Umbilical cord (tissue), 2 donors: ENCODE measurements at places on chromosomes 3 and 15. TPM values are rescaled to one million over a fixed set of nuclear protein-coding genes. Genes with fewer than 3 reads are reported as not detected.

Gene PSMD6
- total RNA-seq: 60.2 TPM

GRCh38 chr3:156691920-156692319, 17.5 kb downstream of the TIPARP start:
- peak; percentile 88 for DNase-seq

DNA sequence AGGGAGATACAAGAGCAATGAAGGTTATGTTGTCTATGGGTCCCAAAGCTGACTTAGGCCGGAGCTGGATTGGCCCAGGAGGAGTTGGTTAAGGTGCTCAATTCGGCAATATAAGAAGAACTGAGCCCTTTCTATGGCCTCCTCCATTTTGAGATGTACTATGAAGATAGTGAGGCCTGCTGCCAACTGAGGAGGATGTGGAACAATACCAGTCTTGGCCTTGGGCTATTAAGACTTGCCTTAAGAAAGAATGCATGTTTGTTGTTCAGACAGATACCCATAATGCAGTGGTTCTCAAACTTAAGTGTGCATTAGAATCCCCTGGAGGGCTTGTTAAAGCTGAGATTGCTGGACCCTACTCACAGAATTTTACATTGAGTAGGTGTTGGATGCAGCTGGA, 24.4 kb upstream of the LEKR1 start:
- DNase-seq: no peak

GRCh38 chr3:9247361-9247940, 2.0 kb downstream of the SRGAP3 start:
- DNase-seq: peak; percentile 29

GRCh38 chr3:40938591-40938990, 260.7 kb upstream of the CTNNB1 start:
- DNase-seq: no peak

GRCh38 chr3:143594206-143594605, 254.1 kb downstream of the SLC9A9 start:
- DNase-seq: no peak

Gene PLA2G4D
- total RNA-seq: 0.48 TPM

DNA sequence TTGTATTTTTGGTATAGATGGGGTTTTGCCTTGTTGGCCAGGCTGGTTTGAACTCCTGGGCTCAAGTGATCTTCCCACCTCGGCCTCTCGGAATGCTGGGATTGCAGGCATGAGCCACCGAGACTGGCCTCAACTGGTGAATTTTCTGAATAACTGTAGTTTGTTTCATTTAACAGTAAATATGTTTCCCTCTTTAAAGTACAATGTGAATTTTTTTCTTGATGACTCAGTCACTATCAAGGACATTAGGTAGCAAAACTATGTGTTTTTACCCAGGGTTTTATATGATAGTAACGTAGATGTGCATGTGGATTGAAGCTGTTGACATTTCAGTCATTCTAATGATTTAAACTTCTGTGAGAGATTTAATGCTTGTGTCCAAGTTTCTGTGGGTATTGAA, 40.2 kb upstream of the MAPKBP1 start:
- no peak for DNase-seq

Gene FSIP1
- 1.9 TPM for total RNA-seq

Gene CSPG4
- 84.0 TPM for total RNA-seq

Gene SLC33A1
- 20.9 TPM for total RNA-seq

DNA sequence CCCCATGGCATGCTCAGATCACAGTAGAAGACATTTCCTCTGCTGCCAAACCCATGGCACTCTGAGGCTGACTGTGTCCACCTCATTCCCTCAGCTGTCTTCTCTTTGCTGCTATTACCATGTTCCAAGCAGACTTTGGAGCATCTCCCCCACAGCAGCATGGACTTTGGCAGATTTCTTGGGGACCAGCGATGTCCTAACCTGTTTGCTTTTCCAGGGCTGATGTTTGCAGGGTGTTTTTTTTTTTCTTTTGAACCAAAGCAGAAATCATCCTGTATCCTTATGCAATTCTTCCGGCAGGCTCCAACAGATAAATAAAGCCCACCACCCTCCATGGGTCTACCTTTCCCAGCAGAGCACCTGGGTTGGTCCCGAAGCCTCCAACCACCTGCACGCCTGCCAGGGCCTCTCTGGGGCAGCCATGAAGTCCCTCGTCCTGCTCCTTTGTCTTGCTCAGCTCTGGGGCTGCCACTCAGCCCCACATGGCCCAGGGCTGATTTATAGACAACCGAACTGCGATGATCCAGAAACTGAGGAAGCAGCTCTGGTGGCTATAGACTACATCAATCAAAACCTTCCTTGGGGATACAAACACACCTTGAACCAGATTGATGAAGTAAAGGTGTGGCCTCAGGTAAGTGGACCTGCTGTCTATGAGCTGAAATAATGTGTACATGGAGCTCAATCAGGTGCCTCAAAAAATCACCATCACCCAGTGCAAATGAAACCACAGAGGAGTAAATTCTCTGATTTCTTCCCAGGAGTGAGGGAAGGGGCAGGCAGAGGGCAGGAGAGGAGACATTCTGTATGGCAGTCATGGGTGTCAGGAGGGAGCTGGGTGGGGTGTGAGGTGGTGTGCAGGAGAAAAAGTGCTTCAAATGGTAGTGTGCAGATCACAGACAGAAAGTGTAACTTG, at the start of gene AHSG:
AHSG (plus strand) TSS at position 340 of the 916 bp plus-strand sequence; CDS start at position 422, 82 bp downstream.
- DNase-seq: no peak

Gene SERPINI2
- 3.1 TPM for total RNA-seq

Gene KIF15
- 5.3 TPM for total RNA-seq

DNA sequence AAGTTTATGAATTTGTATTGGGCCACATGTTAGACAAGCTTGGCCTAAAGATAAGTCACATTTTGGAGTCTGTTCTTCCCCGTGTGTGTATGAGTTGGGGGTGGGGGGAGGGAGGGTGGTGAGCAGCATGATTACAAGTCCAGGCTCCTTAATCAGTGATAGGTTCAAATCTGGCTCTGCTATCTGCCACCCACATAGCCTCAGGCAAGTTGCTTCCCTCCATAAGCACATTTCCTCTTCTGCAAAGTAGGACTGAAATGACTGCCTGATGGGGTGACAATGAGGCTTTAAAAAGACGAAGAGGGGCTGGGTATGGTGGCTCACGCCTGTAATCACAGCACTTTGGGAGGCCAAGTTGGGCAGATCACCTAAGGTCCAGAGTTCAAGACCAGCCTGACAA, 1.1 kb upstream of the SPATA12 start:
- no peak for DNase-seq

- no peak for DNase-seq
These were observed 51.6 kb downstream of the ATG7 start for GRCh38 chr3:11323813-11324212.

GRCh38 chr15:37109872-37110572, 9.7 kb upstream of the MEIS2 start:
- DNase-seq: peak; percentile 69

- peak; percentile 76 for DNase-seq
These were observed 86.9 kb upstream of the COL6A5 start for GRCh38 chr3:130258532-130258952.

DNA sequence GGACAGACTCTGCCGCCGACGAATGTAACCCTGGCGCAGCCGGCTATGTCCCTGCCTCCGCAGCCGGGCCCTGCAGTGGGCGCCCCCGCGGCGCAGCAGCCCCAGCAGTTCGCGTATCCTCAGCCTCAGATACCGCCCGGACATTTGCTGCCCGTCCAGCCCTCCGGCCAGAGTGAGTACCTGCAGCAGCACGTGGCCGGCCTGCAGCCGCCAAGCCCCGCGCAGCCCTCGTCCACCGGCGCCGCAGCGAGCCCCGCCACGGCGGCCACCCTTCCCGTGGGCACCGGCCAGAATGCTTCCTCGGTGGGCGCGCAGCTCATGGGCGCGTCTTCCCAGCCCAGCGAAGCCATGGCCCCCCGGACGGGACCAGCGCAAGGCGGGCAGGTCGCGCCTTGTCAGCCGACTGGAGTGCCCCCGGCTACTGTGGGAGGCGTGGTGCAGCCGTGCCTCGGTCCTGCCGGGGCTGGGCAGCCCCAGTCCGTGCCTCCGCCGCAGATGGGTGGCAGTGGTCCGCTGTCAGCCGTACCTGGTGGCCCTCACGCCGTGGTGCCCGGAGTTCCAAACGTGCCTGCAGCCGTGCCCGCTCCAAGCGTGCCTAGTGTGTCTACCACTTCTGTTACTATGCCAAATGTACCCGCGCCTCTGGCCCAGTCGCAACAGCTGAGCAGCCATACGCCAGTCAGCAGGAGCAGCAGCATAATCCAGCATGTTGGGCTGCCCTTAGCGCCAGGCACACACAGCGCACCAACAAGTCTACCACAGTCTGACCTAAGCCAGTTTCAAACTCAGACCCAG, 2.4 kb downstream of the TSC22D2 start:
- peak; percentile 49 for DNase-seq

GRCh38 chr3:104126463-104126862, 1240.2 kb upstream of the ALCAM start:
- no peak for DNase-seq

Gene TLR9
- 0.24 TPM for total RNA-seq

GRCh38 chr15:64144565-64145281, 6.8 kb upstream of the SNX22 start:
- DNase-seq: no peak

Gene SLC22A13
- total RNA-seq: 0.48 TPM

Gene C15orf62
- total RNA-seq: 0.24 TPM

DNA sequence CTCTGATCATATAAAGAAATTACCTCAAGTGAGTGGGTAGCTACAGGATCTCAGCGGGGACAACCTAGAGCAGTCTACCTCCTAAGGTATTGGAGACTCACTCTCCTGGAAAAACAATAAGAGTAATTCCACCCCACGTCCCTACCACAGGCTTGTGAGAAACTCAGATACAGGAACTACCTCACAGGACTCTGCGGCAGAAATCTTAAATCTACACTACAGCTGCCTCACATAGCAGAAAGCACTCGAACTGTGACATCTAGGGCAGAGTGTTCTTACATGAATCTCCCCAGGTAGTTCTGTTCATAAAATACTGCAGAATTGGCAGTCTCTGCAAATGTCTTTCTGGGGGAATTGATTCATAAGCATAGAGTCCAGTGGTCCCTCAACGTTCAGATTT, 382.9 kb upstream of the IL12A start:
- no peak for DNase-seq

DNA sequence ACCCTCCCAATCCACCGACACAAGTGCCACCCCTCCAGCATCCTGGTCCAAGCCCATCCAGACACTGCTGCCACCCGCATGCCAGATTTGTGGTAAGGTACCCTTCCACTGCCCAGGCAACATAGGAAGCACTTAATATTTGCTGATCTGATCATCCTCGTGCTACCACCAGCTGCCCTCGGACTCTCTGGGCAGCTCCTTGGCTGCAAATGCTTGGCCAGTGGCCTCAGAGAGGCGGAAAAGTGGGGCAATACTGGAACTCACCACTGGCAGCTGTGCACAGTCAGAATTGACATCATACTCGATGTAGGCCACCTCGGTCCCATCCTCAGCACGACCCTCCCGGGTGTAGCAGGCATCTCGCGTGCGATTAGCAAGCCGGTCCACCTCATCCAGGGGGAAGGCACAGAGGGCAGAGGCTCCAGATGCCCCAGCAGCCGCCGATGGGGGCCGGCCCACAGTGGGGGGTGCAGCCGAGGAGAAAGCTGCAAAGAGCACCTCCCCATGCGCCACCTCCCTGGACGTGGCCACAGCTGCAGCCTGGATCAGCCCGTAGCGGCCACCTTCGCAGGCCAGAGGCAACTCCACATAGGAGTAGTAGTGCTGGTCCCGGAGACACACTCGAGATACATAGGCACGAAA, 6.5 kb downstream of the PLXNB1 start:
- no peak for DNase-seq

DNA sequence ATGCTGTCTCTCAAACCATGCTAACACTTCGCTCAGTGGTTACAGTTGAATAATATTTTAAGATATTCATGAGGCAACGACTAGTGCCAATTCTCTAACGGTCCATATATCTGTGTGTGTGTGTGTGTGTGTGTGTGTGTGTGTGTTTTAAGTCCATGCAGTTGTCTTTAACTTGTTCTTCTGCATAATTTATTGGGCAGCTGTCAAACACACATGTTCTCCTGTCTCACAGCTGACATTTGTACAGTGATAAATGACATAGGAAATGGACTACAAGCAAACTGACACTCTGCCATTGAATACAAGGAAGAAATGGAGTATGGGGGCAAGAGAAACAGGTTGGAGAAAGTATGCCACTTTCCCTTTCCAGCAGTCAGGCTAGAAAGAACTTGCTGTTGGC, 172.0 kb downstream of the PDZRN3 start:
- DNase-seq: no peak

GRCh38 chr15:50925281-50925680, 16.8 kb downstream of the AP4E1 start:
- DNase-seq: peak; percentile 31

DNA sequence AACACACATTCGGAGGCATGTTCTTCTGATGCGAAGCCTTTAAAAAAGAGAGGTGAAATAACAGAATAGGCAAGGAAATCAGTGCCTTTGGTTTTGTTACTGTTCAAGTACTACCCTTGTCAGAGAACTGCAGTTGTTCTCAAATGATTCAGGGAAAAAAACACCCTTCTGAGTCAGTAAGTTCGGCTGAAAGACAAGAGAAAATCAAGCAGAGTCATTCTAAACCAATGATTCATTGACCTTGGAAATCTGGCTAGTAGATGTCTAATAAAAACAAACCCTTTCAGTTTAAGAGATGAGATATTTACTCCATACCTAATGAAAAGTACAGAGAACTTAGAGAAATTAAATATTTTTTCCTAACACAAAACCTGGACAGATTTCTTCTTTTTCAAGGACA, 72.7 kb upstream of the ABI3BP start:
- DNase-seq: peak; percentile 53

Gene CATSPER2
- 6.3 TPM for total RNA-seq

Gene PLA2G4E
- total RNA-seq: 0.72 TPM

Gene NRROS
- 0.96 TPM for total RNA-seq

Gene PLA1A
- not detected for total RNA-seq

DNA sequence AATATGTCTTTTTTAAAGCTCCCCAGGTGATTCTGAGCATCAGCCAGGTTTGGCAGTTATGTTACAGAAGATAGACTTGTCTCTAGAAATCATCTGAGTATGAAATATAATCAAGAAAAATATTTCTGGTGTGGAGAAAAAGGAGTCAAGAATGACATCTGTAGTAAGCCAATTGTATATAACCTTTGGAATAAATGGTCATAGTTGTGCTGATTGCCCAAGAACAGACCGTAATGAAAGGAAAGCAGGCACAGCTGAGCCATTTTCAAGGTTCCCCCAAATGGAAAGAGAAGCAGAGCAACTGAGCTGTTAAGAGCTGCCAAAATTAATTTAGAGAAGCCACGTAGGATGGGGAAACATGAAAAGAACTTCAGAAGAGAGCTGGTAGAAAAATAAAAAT, 26.6 kb downstream of the GOLM2 start:
- DNase-seq: no peak

DNA sequence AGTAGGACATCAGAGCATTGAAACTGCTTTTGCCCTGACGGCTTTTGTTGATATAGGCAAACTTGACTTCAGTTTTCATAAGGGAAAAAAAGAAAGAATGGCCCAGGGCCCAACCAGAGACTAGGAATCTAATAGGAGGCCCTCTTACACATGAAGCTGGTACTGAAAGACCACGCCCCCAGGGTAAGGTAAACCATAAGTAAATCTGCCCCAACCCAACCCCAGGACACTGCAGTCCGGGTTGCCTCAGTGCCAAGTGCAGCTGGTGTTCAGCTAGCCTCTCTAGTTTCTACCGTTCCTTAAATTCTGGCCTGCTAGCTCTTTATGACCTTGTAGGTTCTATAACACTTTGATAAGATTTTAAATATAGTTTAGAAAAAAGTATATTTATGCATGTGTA, 136.7 kb downstream of the AQP9 start:
- no peak for DNase-seq

- peak; percentile 25 for DNase-seq
These were observed 10.3 kb downstream of the MASP1 start for GRCh38 chr3:187281191-187281714.

Gene RBMS3
- total RNA-seq: 195 TPM

GRCh38 chr3:37197810-37198371, 23.5 kb upstream of the LRRFIP2 start:
- DNase-seq: no peak

Gene ACY1
- 14.9 TPM for total RNA-seq
